IPS DF 19.7 (cell line): ENCODE measurements at places on chromosomes 7 and 10.

DNA sequence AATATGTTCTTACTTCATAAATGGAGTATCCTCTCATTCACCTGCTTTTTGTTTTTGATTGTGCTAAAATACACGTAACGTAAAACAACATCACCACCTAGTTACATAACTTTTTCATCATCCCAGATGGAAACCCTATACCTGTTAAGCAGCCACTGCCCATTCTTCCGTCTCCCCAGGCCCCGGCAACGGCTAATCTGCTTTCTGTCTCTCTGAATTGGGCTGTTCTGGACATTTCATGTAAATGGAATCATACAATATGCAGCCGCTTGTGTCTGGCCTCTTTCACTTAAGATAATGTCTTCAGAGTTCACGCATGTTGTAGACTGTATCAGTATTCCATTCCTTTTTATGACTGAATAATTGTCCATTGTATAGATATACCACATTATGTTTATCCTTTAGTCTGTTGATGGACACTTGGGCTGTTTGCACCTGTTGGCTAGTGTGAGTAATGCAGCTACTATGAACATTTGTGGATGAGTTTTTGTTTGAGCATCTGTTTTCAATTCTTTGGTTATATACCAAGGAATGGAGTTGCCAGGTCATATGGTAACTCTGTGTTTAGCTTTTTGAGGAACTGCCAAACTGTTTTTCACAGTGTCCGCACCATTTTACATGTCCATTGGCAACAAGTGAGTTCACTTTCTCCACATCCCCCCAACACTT is 14.1 kb upstream of the SUN1 start:
- no peak for DNase-seq

DNA sequence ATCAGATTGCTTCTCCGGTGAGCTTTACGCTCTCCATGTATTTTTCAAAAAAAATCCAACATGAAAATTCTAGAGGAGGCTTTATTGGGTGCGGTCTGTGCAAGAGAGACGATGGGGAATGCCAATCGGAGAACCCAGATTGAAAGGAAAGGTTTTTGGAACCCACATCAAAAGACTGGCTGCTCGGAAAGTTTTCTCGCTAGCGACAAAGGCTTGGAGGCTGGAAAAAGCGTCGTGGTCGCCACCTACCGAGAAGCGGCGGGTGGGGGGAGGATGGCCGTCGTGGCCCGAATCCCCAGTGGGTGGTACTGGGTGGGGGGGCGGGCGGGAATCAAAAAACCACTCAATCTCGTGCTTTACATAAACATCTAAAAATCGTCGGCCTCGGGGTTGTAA is 1.1 kb upstream of the GTF2I start:
- DNase-seq = no peak

- no peak for DNase-seq
Measured at GRCh38 chr10:17272648-17273047, 44.6 kb downstream of the VIM start.

DNA sequence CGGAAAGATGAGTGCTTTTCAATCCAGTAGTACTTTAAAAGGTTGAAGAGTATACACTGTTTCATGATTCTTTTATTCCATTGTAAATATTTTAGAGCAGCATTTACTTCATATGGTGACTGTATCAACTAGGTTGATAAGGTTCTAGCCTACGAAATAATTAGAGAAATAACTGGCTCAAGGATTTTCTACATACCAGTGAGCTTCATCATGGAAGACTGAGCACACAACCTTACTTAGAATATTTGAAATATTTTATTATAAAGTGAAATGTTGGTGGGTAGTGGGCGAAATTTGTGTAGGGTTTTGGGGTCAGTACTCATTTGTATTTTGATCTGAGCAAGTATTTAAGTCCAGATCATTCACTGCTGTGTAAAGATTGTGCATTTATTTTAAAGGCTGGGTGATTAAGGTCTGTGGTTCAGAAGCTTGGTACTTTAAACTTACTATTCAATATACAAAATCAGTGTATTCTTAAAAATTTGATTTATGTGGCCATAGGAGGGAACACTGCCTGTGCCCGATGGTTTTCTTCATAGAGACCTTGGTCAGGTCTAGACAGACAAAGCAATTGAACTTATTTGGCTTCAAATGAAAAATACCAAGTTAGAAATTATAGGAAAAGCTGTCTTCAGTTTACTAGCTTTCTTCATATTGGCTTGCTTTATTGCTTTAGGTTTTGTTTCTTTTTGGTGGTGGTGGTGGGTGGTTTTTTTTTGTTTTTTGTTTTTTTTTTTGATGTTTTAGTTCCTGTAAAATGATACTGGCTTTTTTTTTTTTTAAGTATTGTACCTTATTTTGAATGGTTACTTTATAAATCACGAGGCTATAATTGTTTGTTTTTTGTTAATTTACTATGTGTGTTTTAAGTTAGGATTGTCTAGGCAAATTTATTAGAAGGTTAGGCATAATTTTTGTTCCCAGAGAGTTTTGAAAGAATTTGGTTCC is 3.0 kb downstream of the KMT2E start:
- no peak for DNase-seq

GRCh38 chr10:3512263-3512662 is 272.7 kb downstream of the KLF6 start:
- no peak for DNase-seq

DNA sequence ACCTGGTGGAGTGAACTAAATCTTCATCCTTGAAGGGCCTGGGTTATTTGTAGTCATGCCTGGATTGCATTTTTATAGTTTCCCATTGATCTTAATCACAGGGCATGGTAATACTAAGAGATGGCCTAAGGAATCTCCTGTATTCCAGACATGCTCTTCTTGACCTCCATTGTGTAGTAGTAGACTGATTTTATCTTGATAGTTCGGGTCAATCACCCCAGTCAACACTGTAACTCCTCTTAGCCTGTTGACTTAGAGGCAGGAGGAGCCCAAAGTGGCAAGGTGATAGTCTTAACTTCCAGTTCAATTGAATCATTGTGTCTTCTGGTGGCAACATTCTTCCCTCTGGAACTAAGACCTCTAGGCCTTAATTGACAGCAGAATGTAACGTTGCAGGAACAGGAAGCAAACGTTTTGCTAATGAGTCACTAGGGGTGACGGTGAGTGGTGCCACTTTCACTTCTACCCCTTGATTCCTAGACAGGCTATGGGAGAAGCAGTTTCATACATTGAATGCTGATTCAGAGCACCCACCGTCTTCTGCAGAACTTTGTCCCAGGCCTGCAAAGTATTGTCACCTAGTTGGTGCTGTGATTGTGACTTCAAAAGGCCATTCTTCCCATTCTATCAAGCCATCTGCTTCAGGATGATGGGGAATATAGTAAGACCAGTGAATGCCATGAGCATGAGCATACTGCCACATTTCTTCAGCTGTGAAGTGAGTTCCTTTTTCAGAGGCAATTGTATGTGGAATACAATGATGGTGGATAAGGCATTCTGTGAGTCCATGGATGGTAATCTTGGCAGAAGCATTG is 24.0 kb upstream of the PAPSS2 start:
- no peak for DNase-seq

- DNase-seq = no peak
Measured at GRCh38 chr7:16627236-16627635, 18.3 kb downstream of the ANKMY2 start.

DNA sequence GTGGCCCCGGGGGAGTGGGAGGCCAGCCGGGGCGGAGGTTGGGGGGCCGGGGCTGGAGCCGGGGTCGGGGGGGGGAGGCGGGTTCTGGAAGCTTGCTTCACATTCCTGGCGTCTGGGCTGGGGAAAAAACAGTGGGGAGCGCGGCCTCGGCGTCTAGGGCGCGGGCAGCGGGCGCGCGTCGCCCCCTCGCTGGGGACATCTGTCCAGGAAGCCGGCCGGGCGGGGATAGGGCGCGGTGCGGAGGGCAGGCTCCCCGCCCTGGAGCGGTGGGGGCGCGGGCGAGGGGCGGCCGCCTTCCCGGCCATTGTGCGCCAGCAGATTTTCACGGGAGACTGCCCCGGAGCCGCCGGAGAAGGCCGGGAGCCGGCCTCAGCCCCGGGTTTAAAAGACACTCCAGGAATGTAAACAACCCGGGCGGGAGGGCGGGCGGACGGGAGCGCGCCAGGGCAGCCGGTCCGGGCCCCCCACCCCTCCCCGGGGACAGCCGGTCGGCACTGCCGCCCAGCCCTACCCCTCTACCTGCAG is 1.4 kb downstream of the ZMIZ1 start:
- no peak for DNase-seq

- no peak for DNase-seq
Measured at GRCh38 chr7:36794689-36795088, 70.4 kb upstream of the AOAH start.

DNA sequence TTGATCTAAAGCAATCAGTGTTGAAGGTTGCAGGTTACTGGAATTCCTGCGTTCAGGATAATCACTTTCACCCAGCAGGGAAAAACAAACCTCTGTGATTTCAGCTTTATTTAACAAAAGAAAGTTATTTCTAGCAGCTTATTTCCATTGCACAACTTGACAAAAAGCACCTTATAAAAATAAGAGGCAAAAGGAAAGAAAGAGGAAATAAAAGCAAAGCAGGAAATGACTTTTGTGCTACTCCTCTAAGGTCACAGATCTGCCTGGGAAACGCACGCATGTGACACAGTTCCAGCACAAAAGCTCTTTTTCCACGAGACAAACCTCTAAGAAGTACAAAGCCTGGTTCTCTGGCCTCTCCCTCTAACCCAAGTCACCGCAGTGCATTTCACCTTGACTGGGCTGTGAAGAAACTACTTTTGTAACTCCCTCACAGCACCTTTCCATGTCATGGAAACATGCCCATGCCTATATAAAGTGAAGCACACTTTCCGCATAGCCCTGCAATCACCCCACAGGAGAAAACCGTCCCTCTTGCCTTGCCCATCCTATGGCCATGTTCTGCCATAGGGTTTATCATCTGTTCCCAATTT is 870 bp downstream of the ANK3 start:
- DNase-seq = no peak

GRCh38 chr7:86320341-86320740 is 323.4 kb upstream of the GRM3 start:
- DNase-seq = no peak

DNA sequence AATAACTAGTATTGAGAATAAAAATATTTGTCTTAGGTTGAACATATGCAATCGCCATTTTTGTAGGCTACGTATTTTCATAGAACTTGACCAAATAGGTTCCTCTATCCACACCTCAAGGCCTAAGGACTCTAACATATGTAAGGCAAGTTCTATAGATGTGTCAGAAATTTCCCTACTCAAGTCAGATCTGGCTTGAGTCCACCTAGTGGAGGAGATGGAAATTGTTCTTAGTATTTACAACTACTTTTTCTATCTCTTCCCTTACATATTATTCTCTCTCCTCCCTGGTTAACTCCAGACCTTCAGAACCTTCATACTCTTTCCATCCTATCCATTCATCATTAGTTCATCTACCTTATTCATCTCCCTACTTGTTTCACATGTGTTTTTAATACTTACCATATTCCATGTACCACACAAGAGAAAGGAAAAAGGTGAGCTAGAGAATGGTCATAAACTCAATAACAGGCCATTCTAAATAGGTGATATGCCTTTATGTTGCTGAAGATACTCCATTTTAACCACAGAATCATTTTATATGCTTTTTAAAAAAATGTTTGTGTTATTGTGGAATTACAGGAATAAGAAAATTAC is 174.5 kb upstream of the HDAC9 start:
- DNase-seq = peak; percentile 17

- DNase-seq = no peak
Measured at GRCh38 chr7:77702513-77702912, 6.3 kb downstream of the RSBN1L start.

DNA sequence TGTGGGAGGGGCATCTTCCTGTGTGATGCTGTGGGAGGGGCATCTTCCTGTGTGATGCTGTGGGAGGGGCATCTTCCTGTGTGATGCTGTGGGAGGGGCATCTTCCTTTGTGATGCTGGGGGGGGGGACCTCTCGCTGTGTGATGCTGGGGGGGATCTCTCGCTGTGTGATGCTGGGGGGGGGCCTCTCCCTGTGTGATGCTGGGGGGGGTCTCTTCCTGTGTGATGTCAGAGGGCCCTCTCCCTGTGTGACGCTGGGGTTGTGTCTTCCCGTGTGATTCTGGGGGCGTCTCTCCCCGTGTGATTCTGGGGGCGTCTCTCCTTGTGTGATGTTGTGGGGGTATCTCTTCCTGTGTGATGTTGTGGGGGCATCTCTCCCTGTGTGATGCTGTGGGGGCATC is 27.9 kb upstream of the DPYSL4 start:
- DNase-seq = no peak

DNA sequence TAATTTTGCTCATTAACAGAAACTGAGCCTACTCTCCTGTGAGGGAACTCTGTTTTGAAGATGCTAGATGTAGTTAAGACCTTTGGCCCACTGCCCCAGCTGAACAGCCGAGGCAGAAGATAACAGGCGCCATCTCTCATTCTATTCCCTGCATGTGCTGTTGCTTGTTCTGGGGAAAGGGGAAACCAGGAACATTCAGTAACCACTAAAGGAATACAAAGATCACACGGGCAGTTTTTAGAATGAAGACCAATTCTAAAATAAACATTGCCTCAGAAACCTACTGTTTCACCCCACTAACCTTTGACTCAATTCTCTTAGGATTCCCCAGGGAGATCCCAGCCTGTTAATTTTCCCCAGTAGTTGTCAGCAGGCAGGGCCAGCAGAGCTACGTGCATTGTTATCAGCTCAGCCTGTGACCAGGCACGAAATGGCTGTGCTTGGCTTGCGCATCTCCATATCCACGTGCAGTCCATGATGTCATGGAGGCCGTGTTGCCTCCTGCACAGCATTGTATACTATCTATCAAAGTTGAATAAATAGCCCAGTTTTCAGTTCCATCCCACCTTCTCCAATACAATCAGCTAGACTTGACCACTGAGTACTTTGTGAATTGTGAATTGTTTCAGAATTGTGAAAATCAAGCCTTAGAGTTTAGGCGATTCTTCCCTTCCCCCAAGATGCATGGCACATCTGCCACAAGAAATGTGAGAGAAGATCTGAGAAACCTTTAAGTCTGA is 36.0 kb downstream of the ANK3 start:
- no peak for DNase-seq

GRCh38 chr10:86321568-86321967 is 45.0 kb downstream of the GRID1 start:
- DNase-seq = no peak

DNA sequence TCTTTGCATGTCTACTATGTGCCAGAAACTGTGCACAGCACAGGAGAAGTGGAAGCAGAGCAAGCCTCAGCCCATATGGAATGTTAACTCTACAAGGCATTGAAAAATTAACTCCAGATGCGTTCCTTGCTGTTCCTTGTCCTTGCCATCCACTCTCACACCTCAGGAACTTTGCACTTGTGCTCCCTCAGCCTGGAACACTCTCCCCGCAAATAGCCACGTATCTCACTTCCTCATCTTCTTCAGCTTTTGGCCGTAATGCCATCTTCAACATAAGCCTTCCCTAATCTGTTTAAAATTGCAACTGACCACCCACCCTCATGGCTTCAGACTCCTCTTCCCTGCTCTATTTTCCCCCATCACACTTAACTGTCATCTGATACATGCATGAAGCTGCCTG is 83.2 kb upstream of the CAPZA2 start:
- DNase-seq = no peak

GRCh38 chr10:85741626-85742300 is 624.8 kb downstream of the GRID1 start:
- no peak for DNase-seq
